ENCODE measurements at places on chromosomes 7 and 10. TPM values are rescaled to one million over a fixed set of nuclear protein-coding genes. Genes with fewer than 3 reads are reported as not detected.

The ZNF239 gene
- total RNA-seq: 6.8 TPM

The CCDC172 gene
- total RNA-seq: 47.1 TPM

- no peak for DNase-seq
- H3K27me3 ChIP-seq: no peaks in the 10 kb centered on the region
- H3K4me1 ChIP-seq: no peaks in the 10 kb centered on the region
- H3K4me3 ChIP-seq: no peak overlapping the region
- no peaks in the 10 kb centered on the region for H3K36me3 ChIP-seq
Observed at GRCh38 chr10:59682986-59683937, 26.4 kb downstream of the SLC16A9 start.

DNA sequence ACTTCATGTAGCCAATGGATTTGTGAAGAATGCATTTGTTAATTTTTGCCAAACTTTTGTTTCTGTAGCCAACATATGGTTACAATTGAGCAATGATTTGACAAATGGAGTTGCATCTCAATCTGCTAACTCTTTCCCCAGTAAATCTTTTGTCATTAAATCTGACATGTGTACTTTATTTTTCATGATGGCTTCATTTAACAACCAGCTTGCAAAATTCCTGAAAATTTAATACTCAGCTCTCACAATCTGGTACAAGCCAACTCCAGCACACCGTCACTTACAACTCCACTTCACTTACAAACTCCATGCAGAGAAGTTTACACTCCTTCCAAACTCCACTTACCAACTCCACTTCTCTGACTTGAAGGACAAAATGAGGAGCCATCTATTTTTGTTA, 26.5 kb upstream of the HIBADH start:
- no peaks in the 10 kb centered on the region for H3K27me3 ChIP-seq
- H3K4me3 ChIP-seq: no peak overlapping the region
- DNase-seq: no peak
- H3K36me3 ChIP-seq: no peaks in the 10 kb centered on the region
- H3K27ac ChIP-seq: no peak overlapping the region

The ECHDC3 gene
- total RNA-seq: 98.3 TPM

The AOAH gene
- 4.1 TPM for total RNA-seq

GRCh38 chr7:45147858-45148652, 9.5 kb upstream of the RAMP3 start:
- H3K27me3 ChIP-seq: no peaks in the 10 kb centered on the region
- DNase-seq: no peak
- no peaks in the 10 kb centered on the region for H3K36me3 ChIP-seq
- no peak overlapping the region for H3K27ac ChIP-seq
- no peaks in the 10 kb centered on the region for H3K4me1 ChIP-seq

- no peaks in the 10 kb centered on the region for H3K36me3 ChIP-seq
- no peak for DNase-seq
- no peaks in the 10 kb centered on the region for H3K4me1 ChIP-seq
- no peak overlapping the region for H3K27ac ChIP-seq
Observed at GRCh38 chr10:128744092-128744491, 617.9 kb upstream of the MKI67 start.

The TMEM176B gene
- 14.5 TPM for total RNA-seq

DNA sequence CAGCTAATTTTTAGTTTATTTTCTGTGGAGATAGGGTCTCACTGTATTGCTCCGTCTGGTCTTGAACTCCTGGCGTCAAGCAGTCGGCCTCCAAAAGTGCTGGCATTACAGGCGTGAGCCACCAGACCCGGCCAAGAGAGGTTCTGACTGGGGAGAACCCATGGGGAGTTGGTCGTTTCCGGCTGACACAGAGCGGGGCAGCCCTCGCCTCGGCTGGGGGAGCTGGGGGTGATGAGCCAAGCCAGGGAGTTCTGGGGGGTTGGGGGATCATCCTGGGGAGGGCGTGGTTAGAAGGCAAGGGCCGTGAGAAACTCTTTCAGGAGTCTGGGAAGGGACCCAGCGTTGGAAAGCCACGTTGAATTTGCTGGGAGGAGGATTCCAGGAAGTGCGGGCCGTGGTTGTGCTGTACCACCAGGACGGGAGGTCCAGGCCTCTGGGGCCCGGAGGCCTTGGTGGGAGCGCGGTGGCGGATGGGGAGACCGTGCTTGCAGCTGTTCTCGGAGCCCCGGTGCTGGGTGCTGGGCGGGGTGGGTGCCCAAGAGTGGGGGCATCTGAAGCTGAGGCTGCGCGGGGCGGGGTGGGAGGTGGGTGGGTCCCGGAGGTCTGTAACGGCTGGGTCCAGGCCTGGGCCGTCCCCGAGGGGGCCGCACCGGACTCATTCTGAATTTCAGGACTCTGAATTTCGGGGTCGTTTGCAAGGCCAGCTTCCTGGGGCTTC, 8.4 kb upstream of the ZNF853 start:
- no peak overlapping the region for H3K4me3 ChIP-seq
- H3K4me1 ChIP-seq: no peaks in the 10 kb centered on the region
- no peak overlapping the region for H3K27ac ChIP-seq
- no peaks in the 10 kb centered on the region for H3K27me3 ChIP-seq
- no peaks in the 10 kb centered on the region for H3K36me3 ChIP-seq

GRCh38 chr10:71696628-71697326, 22.8 kb downstream of the C10orf105 start:
- H3K4me3 ChIP-seq: no peak overlapping the region
- H3K36me3 ChIP-seq: no peaks in the 10 kb centered on the region
- H3K27me3 ChIP-seq: no peaks in the 10 kb centered on the region
- DNase-seq: no peak

The PLAU gene
- total RNA-seq: 7.1 TPM

GRCh38 chr10:73911553-73912004, 647 bp downstream of the PLAU start:
- H3K27ac ChIP-seq: peak overlapping the region; percentile 26
- no peaks in the 10 kb centered on the region for H3K36me3 ChIP-seq
- no peaks in the 10 kb centered on the region for H3K27me3 ChIP-seq
- peak overlapping the region; percentile 50 for H3K4me3 ChIP-seq
- no peaks in the 10 kb centered on the region for H3K4me1 ChIP-seq

DNA sequence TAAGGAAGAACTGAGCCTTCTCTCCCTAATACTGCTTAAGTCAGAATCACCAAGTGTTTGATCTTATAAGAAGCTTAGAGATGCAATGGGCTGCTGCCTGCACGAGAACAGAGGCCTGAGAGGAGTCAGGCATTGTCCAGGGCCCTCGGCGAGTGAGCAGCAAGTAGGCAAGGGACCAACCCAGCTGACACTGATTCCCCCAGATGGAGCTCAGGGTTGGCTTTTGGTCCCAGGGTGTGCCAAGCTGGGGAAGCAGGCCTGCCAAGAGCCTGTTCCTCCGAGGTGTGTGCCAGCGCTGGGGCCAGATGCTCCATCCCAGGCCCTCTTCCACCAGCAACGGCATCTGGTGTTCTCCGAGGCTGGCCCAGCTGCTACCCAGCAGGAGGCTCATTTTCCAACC, 222.0 kb upstream of the ZMIZ1 start:
- H3K27me3 ChIP-seq: no peaks in the 10 kb centered on the region
- no peak overlapping the region for H3K4me3 ChIP-seq
- DNase-seq: no peak
- no peaks in the 10 kb centered on the region for H3K4me1 ChIP-seq
